Activated CD4-positive, alpha-beta T cell treated with anti-CD3 and anti-CD28 coated beads for 24 hours (primary cell): ENCODE measurements at places on chromosomes 4 and X.

DNA sequence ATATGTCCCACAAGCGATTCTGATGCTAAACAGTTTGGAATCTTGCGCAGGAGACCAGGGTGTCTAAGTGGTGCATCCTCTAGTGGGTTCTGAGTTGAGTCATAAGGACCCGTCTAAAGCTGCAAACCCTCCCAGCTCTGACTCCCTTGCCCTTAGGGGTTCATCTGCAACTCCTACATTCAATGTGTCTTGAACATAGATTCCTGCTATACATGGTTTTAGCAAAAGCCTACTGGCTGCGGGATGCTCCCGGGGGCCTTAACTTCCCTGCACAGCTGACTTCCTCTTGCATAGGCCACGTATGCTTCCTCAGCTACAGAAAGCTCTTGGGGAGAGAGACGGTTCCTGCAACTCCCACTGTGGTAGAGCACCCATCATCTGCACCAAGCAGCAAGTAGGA is 236.7 kb downstream of the EVC2 start:
- DNase-seq, result no peak

- DNase-seq, result no peak
Measured at GRCh38 chr4:102180046-102180445, 165.2 kb downstream of the SLC39A8 start.

GRCh38 chr4:16417198-16417597 is 190.9 kb upstream of the TAPT1 start:
- no peak for DNase-seq

DNA sequence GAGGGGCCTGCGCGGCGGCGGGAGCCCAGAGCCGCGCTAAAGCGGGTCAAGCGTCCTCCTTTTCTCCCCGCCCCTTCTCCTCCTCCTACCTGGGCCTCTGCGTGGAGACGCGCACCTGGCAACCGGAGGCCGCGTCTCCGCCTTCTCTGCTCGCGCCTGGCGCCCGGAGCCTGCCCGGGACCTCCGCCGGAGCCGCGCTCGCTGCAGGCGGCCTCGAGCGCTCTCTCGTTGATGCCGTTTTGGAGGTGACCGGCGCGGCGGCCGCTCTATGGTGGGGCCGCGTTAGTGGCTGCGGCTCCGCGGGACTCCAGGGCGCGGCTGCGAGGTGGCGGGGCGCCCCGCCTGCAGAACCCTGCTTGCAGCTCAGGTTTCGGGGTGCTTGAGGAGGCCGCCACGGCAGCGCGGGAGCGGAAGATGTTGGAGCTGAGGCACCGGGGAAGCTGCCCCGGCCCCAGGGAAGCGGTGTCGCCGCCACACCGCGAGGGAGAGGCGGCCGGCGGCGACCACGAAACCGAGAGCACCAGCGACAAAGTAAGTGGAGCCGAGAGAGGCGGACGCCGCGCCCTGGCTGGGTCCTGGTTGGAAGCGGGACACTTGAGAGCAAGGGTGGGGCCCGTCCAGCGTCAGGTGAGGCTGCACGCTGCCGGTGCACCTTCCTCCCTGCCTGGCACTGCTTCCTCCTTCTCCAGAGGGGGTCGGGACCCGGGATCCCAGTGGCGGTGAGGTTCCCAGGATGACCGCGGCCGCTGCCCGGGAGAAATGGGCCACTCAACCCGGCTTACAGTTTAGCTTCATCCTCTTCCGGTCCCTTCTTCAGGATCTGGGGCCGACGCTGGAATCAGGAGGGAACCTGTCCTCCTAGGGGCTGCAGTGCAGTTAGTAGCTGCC is at the start of gene CDS1:
Gene CDS1 (plus strand): TSS at position 140 of the 888 bp plus-strand sequence. CDS start 275 bp downstream, at position 415.
- no peak for DNase-seq

- peak; percentile 26 for DNase-seq
Measured at GRCh38 chrX:71532078-71532752, 689 bp upstream of the OGT start.
